ENCODE measurements at places on chromosomes 11 and 22. TPM values are rescaled to one million over a fixed set of nuclear protein-coding genes. Genes with fewer than 3 reads are reported as not detected.

Gene MTMR3
- total RNA-seq = 31.8 TPM

Gene CEND1
- not detected for total RNA-seq

Gene UBQLN3
- total RNA-seq = not detected

Gene CLDN5
- 23.0 TPM for total RNA-seq

Gene FJX1
- 2.4 TPM for total RNA-seq

Gene DLAT
- 91.2 TPM for total RNA-seq

DNA sequence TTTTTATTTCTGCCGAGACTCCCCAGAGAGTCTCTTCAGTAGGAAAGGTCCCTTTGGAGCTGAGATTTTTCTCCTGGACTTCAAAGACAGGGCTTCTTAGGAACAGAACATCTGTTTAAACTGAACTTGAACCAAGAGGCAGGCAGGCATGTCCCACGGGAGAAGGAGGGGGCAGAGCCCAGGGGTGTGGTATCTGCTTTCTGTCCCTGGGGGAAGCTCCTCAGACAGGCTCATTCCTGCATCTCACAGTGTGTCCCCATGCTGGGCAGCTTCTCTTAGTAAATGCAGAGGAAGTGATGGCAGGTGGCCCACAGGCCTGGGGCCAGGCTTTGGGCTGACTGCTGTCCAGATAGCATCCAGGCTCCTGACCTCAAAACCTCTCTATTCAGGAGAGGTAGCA, 47.3 kb downstream of the TSPAN18 start:
- no peaks in the 10 kb centered on the region for H3K36me3 ChIP-seq
- no peaks in the 10 kb centered on the region for H3K27me3 ChIP-seq
- H3K4me1 ChIP-seq = no peaks in the 10 kb centered on the region
- DNase-seq = peak; percentile 67
- H3K4me3 ChIP-seq = no peak overlapping the region

- DNase-seq = no peak
- H3K36me3 ChIP-seq = no peaks in the 10 kb centered on the region
- H3K27ac ChIP-seq = no peak overlapping the region
- H3K4me1 ChIP-seq = no peaks in the 10 kb centered on the region
- no peaks in the 10 kb centered on the region for H3K27me3 ChIP-seq
- no peak overlapping the region for H3K4me3 ChIP-seq
Measured at GRCh38 chr11:92416971-92417725, 192.5 kb downstream of the FAT3 start.

- H3K27ac ChIP-seq = peak overlapping the region; percentile 94
- DNase-seq = peak; percentile 56
- peak overlapping the region; percentile 68 for H3K4me3 ChIP-seq
- H3K36me3 ChIP-seq = peaks cover 17% of the 10 kb centered on the region
- peaks cover 22% of the 10 kb centered on the region for H3K4me1 ChIP-seq
Measured at GRCh38 chr11:126282361-126282735, 545 bp upstream of the TIRAP start.

DNA sequence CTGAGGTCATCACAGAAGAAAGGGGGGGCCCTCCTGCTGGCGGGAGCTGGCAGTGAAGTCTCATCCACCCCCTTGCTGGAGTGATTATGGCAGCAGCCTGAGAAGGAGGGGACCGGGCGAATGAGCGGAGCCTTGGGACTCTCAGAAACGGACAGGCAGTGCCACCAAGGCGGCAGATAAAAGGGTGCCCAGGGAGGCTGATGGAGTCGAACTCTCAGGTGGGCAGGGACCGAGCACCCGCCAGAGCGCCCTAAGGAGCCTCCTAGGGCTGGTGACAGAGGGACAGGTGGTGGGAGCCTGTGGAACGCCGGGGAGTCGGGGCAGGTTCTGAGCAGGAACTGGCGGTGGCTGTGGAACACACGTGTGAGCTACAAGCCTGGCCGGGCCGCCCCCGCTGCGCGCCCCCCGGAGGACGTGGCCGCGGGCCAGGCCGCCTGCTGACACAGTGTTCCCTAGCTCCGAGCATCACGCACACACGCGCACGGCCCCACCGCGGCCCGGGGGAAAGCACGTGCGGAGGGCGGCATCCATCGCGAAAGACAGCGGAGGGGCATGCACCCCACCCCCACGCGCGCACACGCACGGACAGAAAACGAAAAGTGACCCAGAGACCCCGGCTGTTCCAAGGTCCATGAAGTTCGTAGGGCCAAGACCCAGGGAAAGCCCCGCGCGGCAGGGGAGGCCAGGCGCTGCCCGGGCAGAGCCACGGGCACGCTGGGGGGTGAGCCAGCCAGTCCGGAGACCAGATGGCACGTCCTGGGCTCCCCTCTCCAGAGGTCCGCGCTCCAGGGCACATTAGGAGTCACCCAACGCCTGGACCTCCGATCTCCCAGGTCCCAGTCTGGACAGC, 1.0 kb downstream of the VWCE start:
- H3K36me3 ChIP-seq = peaks cover 25% of the 10 kb centered on the region
- peak; percentile 64 for DNase-seq
- peaks cover 16% of the 10 kb centered on the region for H3K4me1 ChIP-seq
- peak overlapping the region; percentile 69 for H3K4me3 ChIP-seq

DNA sequence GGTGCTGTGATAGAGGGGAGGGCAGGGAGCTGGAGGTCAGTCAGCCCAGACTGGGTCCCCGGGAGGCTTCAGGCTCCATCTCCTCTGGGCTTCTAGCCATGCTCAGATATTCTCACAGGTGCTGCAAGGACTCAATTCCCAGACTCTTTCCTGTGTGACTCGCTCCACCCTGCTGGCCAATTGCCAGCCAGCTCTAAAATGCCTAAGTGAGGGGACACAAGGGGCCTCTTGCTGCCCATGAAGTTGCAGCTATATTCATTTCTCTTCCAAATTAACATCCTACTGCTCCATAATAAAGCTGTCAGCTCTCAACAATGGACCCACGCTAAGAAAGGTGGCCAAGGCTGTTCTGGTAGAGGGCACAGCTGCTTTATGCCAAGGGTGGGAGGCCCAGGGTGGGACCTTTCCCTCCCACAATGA, 101.5 kb downstream of the PLEKHA7 start:
- H3K27ac ChIP-seq = no peak overlapping the region
- no peak overlapping the region for H3K4me3 ChIP-seq
- H3K27me3 ChIP-seq = no peaks in the 10 kb centered on the region
- no peaks in the 10 kb centered on the region for H3K36me3 ChIP-seq

GRCh38 chr22:48670731-48671130, 1156.9 kb downstream of the BRD1 start:
- H3K4me3 ChIP-seq = no peak overlapping the region
- H3K27ac ChIP-seq = no peak overlapping the region
- H3K4me1 ChIP-seq = no peaks in the 10 kb centered on the region
- H3K36me3 ChIP-seq = no peaks in the 10 kb centered on the region
- no peaks in the 10 kb centered on the region for H3K27me3 ChIP-seq

- no peaks in the 10 kb centered on the region for H3K27me3 ChIP-seq
- H3K4me3 ChIP-seq = no peak overlapping the region
- peaks cover 17% of the 10 kb centered on the region for H3K4me1 ChIP-seq
- no peak overlapping the region for H3K27ac ChIP-seq
- DNase-seq = no peak
- H3K36me3 ChIP-seq = no peaks in the 10 kb centered on the region
Measured at GRCh38 chr11:16217631-16218030, 138.7 kb downstream of the SOX6 start.

DNA sequence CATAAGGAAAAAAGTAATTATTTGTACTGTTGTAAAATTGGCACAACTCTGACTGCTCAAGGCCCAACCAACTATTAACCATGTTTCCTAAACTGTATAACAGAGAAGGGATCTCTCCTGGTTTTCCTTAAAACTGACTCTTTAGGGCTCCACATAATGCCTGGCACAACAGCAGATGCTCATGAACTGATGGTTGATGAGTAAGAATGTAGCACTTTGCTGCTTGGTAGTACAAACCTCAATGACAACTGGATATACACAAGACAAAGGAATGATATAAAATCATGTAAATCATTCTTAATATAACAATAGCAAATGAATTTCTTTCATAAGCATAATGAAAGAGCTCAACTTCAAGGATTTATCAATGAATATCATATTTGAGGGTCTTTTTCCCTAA, 11.7 kb downstream of the MSANTD2 start:
- H3K27ac ChIP-seq = no peak overlapping the region
- no peaks in the 10 kb centered on the region for H3K36me3 ChIP-seq
- H3K4me3 ChIP-seq = no peak overlapping the region
- H3K4me1 ChIP-seq = peaks cover 16% of the 10 kb centered on the region
- DNase-seq = no peak
- no peaks in the 10 kb centered on the region for H3K27me3 ChIP-seq

- H3K4me3 ChIP-seq = no peak overlapping the region
- no peaks in the 10 kb centered on the region for H3K27me3 ChIP-seq
- H3K36me3 ChIP-seq = no peaks in the 10 kb centered on the region
- DNase-seq = no peak
Measured at GRCh38 chr11:133997554-133997953, 40.8 kb upstream of the IGSF9B start.

DNA sequence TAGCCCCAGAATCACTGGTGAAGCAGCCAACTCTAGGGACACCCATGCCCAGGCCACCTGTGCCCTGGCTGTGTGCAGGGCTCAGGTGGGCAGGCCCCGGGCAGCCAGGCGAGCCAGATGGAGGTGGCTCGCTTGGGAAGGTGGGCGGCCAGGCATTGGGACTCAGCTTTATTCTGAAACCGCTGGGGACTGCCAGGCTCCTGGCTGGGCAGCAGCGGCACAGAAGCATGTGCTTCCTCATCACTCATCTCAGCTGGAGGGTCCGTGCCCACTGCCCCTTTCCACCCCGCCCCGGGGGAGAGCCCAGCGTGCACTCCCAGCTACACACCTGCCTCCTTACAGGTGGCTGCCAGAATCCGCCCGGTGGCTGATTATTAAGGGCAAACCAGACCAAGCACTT, 27.1 kb upstream of the SLC22A12 start:
- DNase-seq = no peak
- no peaks in the 10 kb centered on the region for H3K27me3 ChIP-seq
- H3K36me3 ChIP-seq = no peaks in the 10 kb centered on the region
- H3K27ac ChIP-seq = no peak overlapping the region
- no peaks in the 10 kb centered on the region for H3K4me1 ChIP-seq

DNA sequence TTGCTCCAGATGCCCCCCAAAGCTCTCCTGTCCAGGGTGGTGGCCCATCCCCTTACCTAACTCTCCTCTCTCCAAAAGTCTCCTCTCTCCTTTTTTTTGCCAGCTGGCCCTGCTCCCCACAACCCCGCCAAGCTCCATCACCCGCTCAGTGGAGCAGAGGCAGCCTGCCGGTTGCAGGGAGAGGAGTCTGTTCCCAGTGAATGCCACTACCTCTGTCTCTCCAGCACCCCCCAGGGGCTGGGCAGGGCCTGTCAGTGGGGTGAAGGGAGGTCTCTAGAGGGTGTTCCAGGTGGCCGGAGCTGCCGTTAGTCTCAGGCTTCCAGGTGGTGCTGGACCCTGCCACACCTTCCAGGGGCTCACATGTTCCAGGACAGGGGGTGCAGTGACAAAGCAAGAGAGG, 387.0 kb downstream of the CTTN start:
- H3K4me3 ChIP-seq = no peak overlapping the region
- no peak overlapping the region for H3K27ac ChIP-seq
- no peak for DNase-seq
- no peaks in the 10 kb centered on the region for H3K36me3 ChIP-seq
- H3K27me3 ChIP-seq = peaks cover 2% of the 10 kb centered on the region

- H3K4me1 ChIP-seq = no peaks in the 10 kb centered on the region
- no peak overlapping the region for H3K27ac ChIP-seq
- DNase-seq = no peak
- H3K36me3 ChIP-seq = no peaks in the 10 kb centered on the region
Measured at GRCh38 chr11:75625991-75626888, 42.6 kb downstream of the MAP6 start.

GRCh38 chr11:61539006-61539405, 30.5 kb downstream of the LRRC10B start:
- DNase-seq = no peak
- H3K27me3 ChIP-seq = no peaks in the 10 kb centered on the region
- peaks cover 5% of the 10 kb centered on the region for H3K4me1 ChIP-seq
- no peak overlapping the region for H3K27ac ChIP-seq

DNA sequence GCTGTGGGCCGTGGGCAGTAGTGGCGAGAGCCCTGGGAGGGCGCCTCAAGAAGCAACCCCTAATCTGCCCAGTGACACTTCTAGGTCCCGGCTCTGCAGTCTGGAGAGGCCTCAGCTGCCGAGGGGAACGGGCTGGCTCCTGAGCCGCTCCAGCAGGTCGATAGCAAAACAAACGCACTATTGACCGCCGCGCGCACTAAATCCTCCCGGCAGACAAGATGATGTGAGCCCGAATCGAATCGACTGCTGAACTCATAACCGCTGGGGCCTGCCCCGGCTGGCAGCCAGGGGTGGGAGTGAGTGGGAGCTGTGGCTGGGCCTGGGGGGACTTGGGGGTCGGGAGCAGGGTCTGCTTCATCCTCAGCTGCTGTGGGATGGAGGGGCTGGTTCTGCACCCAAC, 36.1 kb downstream of the FLRT1 start:
- H3K4me1 ChIP-seq = peaks cover 42% of the 10 kb centered on the region
- no peaks in the 10 kb centered on the region for H3K36me3 ChIP-seq
- no peak overlapping the region for H3K27ac ChIP-seq
- H3K27me3 ChIP-seq = no peaks in the 10 kb centered on the region
- no peak overlapping the region for H3K4me3 ChIP-seq

DNA sequence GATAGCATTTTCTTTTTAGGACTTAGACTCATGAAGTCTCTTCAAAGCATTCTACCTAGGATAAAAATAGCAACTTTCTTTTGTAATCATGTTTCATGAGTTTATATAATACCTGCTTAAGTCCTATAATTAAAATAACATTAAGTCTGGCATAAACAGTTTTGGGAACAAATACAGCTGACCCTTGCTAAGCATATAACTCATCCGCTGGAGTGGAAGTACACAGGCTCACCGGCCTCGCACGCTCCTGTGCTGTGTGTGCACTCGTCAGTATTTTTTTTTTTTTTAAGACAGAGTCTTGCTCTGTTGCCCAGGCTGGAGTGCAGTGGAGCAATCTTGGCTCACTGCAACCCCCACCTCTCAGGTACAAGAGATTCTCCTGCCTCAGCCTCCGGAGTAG, 221.8 kb downstream of the ADAMTS15 start:
- no peak overlapping the region for H3K27ac ChIP-seq
- no peak for DNase-seq
- no peaks in the 10 kb centered on the region for H3K36me3 ChIP-seq
- no peak overlapping the region for H3K4me3 ChIP-seq

- no peak overlapping the region for H3K4me3 ChIP-seq
- DNase-seq = no peak
- H3K27ac ChIP-seq = no peak overlapping the region
- no peaks in the 10 kb centered on the region for H3K36me3 ChIP-seq
Measured at GRCh38 chr11:78147807-78148206, 8.4 kb upstream of the ALG8 start.

- no peak for DNase-seq
- H3K4me3 ChIP-seq = no peak overlapping the region
- no peaks in the 10 kb centered on the region for H3K36me3 ChIP-seq
- H3K27me3 ChIP-seq = peaks cover 1% of the 10 kb centered on the region
- H3K4me1 ChIP-seq = no peaks in the 10 kb centered on the region
Measured at GRCh38 chr11:126444072-126444471, 88.6 kb downstream of the ST3GAL4 start.
